Brain microvascular endothelial cell (primary cell): ENCODE measurements at places on chromosomes 12 and 14.

DNA sequence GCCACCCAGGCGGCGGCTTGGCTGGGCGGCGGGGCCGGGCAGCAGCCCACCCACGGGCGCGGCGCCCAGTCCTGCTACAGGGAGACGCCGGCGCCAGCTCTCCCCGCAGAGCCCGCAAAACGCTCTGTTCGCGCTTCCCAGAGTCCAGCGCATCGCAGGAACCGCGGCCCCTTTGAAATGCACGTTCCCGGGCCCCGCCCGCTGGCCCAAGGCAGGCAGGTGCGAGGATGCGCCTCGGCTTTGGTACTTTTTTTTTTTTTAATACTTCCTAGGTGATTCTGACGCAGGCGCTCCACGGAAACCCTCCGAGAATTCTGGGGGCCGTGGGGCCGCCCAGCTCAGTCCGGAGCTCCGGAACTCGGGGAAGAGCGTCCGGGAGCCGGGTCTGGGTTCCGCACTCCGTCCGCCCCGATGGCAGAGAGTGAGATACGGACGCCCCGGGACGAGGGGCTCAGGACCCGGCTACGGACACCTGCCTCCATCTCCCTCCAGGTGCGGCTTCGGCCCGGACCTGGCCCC is 483 bp downstream of the POC1B start:
- DNase-seq, result no peak

DNA sequence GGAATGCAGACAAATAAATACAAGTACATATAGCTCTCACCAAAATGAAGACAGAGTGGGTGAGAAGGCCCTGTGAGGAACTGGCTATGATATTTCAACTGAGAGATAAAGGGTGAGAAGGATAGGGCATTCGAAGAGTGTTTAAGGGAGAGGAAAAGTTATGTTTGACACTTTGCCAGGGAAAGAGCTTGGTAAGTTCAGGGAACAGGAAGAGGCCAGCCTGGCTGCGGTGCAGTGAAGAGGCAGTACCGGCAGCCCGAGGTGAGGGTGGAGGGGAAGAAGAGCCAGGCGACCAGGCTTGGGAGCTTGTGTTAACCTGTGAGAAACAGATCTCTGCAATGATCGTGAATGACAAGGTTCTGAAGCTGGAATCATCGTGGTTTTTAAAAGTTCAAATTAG is 84.7 kb upstream of the RFX4 start:
- DNase-seq, result peak; percentile 20

DNA sequence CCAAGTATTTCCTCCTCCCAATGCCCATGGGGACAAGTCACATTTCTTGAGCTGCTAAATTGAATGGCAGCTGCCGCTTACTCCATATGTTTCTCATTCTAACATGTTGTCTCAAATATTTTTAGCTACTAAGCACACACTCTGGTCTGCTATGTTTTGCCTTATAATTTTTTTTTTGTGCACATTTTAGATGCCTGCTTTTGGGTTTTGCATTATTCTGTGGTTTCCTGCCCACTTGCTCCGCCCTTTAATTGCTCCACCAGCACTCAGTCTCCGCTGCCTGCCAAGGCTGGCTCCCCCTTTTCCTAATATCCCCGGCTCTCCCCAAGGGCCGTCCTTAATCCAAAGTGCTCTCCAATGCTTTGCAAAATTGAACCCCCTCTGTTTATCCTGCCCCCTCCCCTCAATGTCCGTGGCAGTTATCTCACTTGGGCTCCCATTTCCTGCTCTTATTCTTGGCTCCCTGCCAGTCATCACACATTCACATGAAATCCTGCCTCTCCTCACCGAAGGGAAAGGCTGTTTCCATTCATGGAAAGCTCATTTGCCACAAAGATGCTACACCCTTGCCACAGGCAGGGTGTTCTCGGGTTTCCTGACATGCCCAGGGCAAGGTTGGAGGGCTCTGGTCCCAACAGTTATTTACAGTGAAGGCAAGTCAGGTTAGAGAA is 79.4 kb downstream of the C12orf75 start:
- DNase-seq, result peak; percentile 56

DNA sequence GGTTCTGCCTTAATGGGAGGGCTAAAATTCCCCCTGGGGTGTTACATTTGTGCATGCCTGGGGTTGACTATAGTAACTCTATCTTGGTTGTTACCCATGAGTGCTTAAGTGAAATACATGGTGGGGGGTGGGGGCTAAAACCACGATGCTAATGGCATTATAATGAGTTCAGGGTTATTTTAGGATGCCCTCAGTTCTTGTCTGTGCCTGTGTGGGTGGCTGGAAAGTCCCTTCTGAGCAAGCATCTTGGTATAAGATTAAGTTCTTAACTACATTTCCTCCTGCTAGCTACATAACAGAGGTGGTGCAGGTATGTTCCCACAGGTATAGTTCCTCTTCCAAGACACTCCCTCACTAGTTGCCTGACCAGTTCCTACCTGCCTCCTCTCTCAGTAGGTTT is 822.3 kb downstream of the LRFN5 start:
- DNase-seq, result no peak

- no peak for DNase-seq
These were observed 1.4 kb downstream of the PPM1A start for GRCh38 chr14:60250257-60251035.

GRCh38 chr14:74505831-74506230 is 12.3 kb downstream of the ISCA2 start:
- no peak for DNase-seq

- DNase-seq, result no peak
These were observed 102.7 kb downstream of the DACT1 start for GRCh38 chr14:58740379-58740935.

DNA sequence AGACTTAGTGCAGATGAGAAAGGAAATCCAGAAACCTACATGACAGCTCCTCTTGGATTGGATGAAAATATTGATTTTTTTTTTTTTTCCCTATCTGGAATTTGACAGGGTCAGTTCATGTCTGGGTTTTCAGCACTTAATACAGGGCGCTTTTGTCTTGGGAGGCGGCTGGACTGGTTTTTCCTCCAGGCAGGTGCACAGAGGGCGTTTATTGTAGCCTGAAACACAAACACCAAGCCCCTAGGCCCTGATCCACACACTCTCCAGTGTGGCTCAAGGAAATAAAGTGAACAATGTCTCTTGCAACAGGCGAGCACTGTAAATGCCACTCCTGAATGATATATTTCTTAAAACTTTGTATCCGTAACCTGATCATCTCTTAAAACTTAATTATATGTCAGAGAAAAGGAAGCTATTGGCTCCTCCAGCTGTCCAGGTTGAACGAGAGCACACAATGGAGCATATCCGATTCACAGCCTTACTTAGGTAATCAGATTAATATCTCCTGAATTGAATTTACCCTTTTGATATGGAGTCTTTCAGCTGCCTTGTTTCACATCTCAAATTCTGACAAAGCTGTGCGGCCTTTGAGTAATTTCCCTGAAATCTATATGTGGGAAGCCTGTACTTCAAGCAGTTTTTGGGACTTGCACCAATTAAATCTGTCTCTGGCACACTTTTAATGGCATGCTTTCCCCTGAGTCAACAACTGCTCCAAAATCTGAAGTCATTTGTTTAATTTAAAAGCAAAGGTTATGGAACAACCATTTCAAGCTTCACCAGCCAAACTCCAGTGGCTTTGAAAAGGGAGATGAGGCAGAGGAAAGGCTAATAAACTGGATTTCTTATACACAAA is 485.7 kb downstream of the ZFP36L1 start:
- no peak for DNase-seq

DNA sequence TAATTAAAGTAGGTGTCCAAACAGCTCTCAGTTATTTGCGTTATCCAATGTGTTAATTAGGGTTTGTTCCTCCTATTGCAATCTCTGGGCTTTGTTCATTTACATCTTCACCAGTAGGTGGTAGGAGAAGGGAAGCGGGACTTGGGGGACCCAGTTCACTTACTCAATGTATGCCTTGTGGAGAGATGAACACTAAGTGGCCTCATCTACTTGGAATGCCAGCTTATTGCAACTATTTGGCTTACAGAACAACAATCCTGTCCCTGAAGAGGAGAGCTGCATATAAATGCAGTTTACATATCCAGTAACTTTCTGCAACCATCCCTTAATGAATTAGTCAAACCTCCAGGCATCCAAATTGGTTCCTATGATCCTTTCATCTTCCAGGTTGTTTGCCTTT is 417.1 kb upstream of the CCDC196 start:
- DNase-seq, result no peak
